ENCODE measurements at places on chromosomes 12 and 14. TPM values are rescaled to one million over a fixed set of nuclear protein-coding genes. Genes with fewer than 3 reads are reported as not detected.

DNA sequence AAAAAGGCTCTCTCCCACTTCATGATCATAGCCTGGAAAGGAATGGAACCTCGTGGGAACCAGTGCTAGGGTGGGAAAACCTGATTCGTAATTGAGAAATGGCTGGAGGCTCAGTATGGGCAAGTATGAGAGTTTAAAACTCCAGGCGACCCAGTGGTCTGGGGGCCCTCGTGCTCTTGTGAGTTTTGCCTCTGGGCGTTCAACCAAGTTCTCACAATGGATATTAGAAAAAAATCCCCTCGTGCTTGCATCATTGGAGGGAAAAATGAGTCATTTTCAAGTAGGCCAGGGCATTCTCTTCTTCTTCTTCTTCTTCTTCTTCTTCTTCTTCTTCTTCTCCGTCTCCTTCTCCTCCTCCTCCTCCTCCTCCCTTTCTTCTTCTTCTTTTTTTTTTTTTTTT lies 39.0 kb downstream of the GPR68 start:
- DNase-seq, result no peak

- no peak for DNase-seq
These were observed 49.9 kb downstream of the HELB start for GRCh38 chr12:66352197-66352596.

DNA sequence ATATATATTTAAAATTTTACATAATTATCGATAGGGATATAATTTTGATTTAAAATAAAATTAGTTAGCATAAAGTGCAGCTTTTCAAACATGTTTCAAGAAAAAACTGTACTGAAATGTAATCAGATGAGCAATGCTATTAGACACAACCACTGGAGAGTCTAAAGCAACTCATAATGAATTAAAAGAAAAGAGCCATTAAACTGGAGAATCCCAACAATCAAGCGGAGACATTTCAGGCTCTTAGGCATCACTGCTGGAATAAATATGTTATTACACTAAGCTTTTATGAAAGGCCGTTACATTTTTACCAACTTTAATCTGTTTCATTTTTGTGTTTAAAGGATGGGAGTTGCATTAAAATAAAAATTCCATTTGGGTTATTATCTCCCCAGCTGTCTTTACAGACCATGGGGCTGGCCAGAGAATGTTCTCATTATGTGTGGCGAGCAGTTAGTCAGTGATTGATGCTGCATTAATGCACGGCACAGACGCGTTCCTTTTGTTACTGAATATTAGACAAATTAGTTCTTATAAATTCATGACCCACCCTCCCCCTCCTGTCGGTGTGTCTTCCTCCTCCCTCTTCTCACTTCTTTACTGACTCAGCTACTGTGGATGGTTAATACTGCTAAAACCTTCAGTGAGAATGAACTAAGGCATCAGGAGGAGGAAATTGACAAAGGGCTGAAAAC lies 156.8 kb downstream of the PDZRN4 start:
- no peak for DNase-seq

GRCh38 chr12:94435511-94435927 lies 24.1 kb downstream of the CEP83 start:
- no peak for DNase-seq

DNA sequence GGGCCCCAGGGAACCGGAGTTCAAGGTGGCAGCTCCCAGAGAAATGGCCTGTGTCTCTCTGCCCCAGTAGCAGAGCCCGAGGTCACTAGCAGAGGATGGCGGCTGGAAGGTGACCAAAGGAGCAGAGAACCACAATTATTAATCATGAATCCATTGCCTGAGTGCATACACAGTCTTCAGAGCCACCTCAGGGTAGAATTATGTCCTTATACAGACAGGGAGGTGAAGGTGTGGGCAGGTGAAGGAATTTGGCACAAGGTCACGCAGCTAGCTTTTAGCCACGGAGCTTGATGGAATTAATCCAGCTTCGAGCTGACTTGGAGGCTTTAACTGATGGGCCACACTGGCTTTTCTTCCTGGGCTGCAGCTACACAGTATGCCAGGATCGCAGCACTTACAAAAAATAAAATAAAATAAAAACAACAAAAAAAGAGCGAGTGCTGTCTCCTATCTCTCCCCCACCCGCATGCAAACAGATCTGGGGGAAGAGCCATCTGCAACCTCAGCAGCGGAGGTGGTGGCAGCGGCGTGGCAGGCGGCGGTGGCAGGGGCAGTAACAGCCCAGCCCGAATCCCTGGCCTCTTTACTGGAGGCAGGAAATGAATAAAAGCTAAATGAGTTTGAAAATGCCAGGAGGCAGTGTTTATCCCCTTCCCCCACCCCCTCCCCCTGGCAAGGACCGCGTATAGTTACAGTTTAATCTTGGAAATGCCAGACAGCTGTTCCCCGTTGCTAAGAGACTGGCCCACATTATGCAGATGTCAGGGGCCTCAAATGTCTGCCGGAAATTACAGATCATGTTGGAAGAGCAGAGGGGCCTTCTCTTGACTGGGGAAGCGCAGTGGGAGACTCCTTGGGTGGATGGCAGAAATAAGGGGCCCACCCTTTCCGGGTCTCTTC lies 93.5 kb downstream of the LRRC74A start:
- DNase-seq, result no peak

GRCh38 chr14:96064866-96065265 lies 25.7 kb downstream of the C14orf132 start:
- no peak for DNase-seq

GRCh38 chr12:92582893-92583292 lies 119.9 kb upstream of the PLEKHG7 start:
- no peak for DNase-seq

DNA sequence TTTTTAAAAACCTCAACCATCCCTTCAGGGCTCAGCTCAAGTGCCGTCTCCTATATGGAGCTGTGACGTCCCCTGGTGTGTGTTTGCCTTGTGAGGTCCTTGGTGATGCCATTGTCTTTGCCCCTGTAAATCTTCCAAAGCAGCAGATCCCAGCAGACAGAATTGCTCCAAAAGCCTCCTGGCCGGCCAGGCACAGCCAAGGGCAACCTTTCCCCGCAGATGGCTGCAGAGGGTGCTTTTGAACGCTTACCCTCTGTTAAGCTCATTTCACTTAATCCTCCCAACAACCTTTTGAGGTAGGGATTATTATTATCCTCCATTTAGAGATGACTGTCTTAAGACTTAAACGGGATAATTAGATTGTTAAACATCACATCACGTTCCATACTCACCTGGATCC lies 51.4 kb downstream of the RFX4 start:
- DNase-seq, result no peak

GRCh38 chr12:51059086-51059485 lies 11.0 kb downstream of the LETMD1 start:
- no peak for DNase-seq

DNA sequence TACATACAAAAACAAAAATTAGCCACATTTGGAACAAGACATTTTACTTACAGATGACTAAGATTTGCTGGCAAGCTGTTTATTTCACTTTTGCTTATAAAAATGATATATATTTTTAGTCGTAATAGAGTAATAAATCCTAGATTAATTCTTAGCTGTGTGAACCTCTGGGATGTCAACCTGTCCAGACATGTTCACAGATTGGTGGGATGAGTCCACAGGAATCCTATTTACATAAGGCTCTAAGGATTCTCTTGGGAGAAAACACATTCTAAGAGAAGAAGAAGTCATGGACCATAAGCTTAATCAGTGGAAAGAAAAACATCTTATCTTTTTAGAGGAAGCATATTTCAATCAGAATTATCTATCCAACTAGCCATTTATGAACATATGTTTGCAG lies 797.4 kb downstream of the C12orf50 start:
- no peak for DNase-seq

DNA sequence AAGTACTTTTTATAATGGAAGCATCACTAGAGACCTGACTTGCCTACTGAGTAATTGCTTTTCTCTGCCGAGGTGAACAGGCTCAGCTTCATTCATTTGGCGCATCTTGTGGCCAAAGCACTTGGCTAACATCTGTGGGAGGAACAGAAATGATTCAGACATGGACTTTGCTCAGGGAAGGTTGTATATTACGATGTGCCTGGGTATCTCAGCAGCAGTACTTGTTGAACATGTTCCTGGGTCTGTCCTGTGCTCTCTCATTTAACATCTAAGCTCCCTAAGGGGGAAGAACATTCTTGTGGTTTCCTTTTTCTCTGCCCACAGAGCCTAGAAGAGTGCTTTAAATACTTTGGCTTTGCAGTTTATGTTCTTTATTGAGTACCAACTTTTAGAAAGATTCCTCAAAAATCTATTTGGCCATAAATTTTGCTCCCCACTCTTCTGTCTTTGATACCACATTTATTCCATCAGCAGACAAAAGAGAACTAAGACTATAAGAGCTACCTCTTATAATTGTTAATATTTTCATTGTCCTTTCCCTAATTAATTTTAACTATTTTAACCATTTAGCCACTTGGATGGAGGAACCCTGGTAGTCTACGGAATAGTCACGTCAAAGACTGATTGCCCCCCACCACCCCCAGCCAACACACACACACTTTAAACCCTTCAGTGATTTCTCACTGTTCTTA lies 101.2 kb upstream of the EGLN3 start:
- DNase-seq, result no peak

DNA sequence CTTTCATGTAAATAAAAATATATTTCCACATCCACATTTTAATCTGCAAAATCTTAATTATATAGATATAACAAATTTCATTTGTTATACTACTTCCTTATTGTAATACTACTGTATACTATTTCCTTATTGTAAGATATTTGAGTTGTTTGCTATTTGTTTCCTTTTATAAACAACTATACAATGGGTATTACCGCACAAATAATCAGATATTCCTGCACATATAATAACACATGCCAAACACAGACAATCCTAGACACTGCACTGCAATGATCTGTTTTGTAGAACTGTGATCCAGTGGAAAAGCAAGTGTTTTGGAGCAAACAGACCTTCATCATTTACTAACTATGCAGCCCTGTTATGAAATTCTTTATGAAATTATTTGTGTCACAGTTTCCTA lies 30.5 kb downstream of the PRKD1 start:
- DNase-seq, result no peak

DNA sequence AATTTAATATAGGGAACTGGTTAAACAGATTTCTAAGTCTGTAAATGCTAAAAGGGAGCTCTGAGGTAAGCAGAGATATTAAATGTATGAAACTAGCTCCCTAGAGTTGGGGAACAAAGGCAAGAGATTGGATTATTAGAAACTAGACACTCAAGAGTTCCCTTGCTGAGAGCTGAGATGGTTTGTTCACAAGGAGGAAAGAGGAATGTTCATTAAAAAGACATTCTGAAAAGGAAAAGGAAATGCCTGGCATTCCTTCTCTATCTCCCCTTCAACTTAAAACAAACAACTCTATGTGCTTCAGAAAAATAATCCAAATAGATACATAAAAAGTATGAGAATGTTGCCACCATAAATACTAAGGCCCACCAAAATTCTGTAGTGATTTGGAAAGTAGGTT lies 73.7 kb downstream of the GALNT4 start:
- DNase-seq, result no peak

GRCh38 chr14:100393906-100394732 lies 71.0 kb downstream of the SLC25A47 start:
- DNase-seq, result no peak

DNA sequence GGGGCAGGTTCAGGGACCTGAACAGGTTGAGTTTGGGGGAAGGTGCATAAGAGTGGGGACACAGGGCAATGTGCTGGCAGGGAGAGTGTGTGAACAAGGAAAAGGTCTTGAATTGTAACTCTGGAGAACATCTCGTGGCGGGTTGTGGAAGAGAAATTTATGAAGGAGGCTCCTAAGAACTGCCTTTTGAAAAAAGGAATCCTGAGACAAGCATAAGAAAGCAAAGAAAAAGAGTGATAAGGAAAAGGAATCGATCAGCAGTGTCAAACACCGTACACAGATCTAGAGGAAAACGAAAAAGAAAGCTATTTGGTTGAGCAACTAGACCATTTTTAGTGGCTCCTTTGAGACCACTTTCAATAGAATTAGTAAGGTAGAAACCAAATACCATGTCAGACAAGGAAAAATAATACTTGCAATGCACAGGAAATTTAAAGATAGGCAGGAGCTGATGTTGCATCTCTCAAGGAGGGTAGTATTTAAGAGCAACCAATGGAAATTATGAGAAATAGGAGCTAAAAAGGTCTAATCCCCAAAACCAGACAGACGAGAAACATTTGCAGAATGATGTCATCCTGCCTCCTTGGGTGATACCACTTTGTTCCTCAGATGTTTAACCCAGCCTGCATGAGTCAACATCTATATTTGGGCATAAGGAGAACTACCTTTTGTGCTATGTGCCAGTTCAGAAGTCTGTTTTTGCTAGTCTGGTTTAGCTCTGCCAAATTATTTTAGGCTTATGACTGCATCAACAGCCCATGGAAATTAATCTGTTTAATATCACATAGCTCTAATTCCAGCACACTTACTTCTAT lies 64.5 kb upstream of the STK38L start:
- DNase-seq, result peak; percentile 29

- DNase-seq, result no peak
These were observed 28.2 kb downstream of the TSPAN19 start for GRCh38 chr12:85007836-85008235.

- DNase-seq, result no peak
These were observed 11.1 kb upstream of the METTL17 start for GRCh38 chr14:20978687-20979086.

- DNase-seq, result no peak
These were observed 3.9 kb upstream of the TCHP start for GRCh38 chr12:109896188-109896587.

DNA sequence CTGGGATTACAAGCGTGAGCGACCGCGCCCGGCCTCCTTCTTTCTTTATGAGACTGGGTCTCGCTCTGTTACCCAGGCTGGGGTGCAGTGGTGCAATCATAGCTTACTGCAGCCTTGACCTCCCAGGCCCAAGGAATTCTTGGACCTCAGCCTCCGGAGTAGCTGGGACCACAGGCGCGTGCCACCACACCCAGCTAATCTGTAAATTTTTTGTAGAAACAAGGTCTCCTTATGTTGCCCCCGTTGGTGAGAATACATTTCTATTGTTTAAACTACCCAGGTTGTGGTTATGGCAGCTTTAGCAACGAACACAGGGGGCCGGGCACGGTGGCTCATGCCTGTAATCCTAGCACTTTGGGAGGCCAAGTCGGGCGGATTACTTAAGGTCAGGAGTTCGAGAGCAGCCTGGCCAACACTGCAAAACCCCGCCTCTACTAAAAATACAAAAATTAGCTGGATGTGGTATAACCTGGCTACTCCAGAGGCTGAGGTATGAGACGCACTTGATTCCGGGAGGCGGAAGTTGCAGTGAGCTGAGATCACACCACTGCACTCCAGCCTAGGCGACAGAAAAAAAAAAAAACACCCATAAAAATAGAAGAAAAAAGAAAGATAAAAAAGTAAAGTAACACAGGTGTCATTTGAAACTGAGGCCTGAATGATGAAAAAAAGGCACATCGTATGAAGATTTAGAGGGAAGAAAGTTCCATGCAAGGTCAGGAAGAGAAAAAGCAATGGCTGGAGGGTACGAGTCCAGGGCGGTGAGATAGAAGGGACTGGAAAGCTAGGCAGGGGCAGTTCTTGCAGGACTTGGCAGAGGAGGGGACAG lies 977 bp upstream of the TMEM120B start:
- no peak for DNase-seq

GRCh38 chr14:104221636-104222369 lies 83.4 kb downstream of the KIF26A start:
- DNase-seq, result no peak

GRCh38 chr12:107511292-107511691 lies 174.3 kb upstream of the PWP1 start:
- DNase-seq, result no peak

ITGA7 gene
- 20.5 TPM for total RNA-seq

AREL1 gene
- 24.0 TPM for total RNA-seq

MYBPC1 gene
- 92.2 TPM for total RNA-seq

PPP4R4 gene
- 7.2 TPM for total RNA-seq

DAO gene
- not detected for total RNA-seq

PRB4 gene
- not detected for total RNA-seq

SMIM41 gene
- not detected for total RNA-seq

TCHP gene
- 10.2 TPM for total RNA-seq

NOXRED1 gene
- total RNA-seq, result not detected

CD27 gene
- total RNA-seq, result 0.64 TPM
